Effector memory CD8-positive, alpha-beta T cell (primary cell): ENCODE measurements at places on chromosomes 4 and X.

- DNase-seq: no peak
Measured at GRCh38 chrX:15157624-15158023, 112.3 kb downstream of the ASB9 start.

DNA sequence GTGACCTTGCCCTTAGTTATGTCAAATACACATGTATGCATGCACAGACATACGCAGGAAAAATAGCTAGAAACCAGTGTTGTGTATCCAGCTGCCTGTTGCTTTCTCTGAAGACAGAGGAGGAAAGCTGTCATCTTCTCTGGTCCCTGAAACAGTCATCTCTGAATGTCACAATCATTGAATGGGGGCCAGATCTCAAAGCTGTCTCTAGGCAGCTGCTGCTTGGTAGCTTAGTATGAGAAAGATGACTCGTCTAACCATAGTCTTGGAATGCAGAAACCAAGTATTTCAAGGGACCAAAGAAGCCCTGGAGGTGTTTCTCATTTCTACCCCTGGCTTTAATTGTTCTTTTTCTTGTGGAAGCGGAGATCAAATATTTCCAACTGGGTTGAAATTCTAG, 4.0 kb downstream of the GRIA3 start:
- DNase-seq: no peak

DNA sequence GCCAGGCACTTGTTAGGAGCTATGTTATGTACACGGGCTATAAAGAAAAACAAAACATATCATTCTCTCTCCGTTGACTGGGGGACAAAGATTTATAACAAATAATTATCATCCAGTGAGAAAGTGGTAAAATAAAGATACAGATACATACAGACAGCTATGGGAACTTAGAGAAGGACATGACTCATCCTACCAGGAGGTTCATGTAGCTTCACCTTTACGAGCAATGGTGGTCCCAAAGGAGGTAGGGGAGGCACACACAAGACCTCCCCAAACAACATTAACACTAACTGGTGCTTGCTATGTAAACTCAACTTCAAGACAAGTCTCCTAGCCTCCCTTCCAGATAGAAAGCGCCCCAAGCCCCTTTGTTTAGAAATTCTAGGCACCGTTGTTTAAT, 8.9 kb downstream of the AMBN start:
- no peak for DNase-seq

DNA sequence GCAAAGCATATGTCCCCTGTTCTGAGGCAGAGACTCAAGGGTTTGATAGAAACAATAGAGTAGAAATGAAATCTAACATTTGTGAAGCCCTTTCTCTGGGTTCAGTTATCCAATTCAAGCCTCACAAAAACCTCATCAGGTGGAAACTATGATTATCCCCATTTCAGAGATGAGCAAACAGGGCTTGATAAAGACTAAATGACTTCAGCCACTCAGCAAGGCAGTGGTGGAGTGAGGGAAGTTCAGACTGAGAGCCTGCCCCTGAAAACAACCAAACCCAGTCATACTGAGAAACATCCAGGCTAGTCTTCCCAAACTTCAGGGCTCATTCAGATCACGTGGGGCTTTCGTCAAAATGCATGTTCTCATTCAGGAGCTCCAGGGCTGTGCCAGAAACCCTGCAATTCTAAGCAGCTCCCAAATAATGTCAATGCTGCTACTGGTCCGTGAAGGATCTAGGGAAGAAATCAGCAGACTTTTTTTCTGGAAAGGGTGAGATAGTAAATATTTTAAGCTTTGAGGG, 109.6 kb upstream of the KIT start:
- DNase-seq: no peak

- DNase-seq: no peak
Measured at GRCh38 chr4:105350859-105351490, 122.9 kb downstream of the PPA2 start.

GRCh38 chr4:112860830-112861690, 188.4 kb upstream of the ANK2 start:
- no peak for DNase-seq

- DNase-seq: peak; percentile 17
Measured at GRCh38 chr4:101205916-101206315, 141.4 kb downstream of the PPP3CA start.

- no peak for DNase-seq
Measured at GRCh38 chrX:102063445-102064074, 61.9 kb upstream of the TCEAL2 start.

DNA sequence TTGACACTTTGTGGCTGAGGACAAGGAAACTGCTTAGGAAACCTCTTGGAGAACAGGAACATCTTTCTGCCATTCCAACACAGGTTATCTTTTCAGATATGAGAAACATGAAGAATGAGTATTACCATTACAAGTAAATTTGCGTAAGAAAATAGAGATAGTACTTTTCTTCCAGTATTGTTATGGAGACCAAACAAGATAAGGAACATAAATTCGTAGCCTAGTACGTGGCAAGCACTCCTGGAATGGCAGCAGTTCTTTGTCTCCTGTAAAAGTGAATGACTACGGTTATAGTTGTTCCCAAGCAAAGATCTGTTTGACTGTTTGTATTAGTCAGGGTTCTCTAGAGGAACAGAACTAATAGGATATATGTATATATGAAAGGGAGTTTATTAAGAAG, 843.1 kb downstream of the STIM2 start:
- DNase-seq: no peak

- DNase-seq: no peak
Measured at GRCh38 chrX:13898083-13898482, 81.2 kb upstream of the GPM6B start.

- no peak for DNase-seq
Measured at GRCh38 chrX:120308558-120308957, 2.7 kb downstream of the TMEM255A start.

DNA sequence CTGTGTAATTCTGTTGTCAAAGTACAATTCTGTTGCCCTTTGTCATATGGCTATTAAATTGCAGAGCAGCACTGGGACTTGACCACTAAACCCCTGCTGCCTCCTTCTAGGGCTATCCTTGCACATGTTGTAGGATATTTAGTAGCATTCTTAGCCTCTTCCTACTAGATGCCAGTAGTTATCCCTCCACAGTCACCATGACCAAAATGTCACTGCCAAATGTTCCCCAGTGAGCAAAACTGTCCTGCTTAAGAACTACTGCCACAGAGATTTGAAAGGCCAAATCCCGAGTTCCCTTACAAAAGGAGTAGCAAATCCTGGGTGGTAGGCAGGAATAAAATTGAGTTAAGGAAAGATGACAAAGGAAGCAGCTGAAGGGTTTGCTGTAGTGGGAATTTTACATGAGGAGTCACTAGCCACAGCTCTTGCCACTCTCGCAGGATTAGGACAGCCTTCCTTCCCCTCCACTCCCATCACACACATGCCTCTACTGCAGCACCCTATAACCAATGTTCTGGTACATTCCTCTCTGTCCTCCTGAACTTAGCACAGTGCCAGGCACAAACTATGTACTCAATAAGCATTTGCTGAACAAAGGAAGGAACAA, 8.4 kb downstream of the APBB2 start:
- no peak for DNase-seq

DNA sequence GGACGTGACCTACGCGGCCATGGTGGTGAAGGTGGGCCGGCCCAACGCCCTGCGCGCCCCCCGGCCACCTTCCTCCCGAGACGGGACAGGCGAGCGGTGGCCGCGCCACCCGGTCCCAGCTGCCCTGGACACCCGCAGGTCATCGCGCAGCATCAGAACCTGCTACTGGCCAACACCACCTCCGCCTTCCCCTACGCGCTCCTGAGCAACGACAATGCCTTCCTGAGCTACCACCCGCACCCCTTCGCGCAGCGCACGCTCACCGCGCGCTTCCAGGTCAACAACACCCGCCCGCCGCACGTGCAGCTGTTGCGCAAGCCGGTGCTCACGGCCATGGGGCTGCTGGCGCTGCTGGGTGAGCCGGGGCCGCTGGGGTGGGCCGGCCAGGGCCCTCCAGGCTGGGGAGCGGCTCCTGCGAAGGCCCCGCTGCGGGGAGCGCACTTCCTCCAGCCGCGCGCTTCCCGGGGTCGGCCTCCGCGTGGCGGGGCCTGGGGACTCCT, 9.0 kb upstream of the SLC26A1 start:
- DNase-seq: no peak

DNA sequence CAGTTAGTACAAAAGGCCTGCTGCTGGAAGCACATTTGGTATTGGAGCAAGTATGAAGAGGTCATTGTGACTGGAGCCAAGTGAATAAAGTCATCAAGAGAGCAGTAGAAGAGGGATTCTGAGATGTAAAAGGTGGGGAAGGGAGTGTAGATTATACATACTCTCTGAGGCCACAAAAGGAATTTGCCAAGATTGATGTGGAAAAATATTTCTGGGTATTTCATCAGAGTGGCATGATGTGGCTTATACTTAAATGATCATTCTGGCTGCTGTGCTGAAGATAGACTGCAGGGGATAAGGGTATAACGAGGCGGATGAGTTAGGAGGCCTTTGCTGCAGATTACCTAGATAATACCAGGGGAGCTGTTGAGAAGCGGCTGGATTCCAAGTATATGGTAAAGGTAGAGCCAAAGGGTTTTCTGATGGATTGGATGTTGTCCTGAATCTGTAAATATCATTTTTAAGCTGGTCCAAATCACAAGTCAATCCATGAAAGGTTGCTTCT, 231.8 kb upstream of the AGA start:
- no peak for DNase-seq

- peak; percentile 46 for DNase-seq
Measured at GRCh38 chr4:56656346-56656643, 24.8 kb downstream of the HOPX start.

GRCh38 chrX:10032147-10032546, 65.0 kb downstream of the CLDN34 start:
- no peak for DNase-seq

DNA sequence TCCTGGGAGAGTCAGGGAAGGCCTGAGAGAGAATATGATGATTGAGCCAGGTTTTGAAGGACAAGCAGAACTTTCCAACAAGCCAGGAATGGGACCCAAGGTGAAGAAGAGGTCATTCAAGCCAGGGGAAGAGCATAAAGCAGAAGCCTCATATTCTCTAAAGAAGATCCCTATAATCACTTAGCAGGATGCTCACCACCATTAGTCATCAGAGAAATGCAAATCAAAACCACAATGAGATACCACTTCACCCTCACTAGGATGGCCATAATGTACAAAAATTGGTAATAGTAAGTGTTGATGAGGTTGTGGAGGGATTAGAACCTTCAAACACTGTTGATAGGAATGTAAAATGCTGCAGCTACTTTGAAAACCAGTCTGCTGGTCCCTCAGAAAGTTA, 20.5 kb upstream of the SUPT20HL1 start:
- DNase-seq: no peak
